ENCODE measurements at places on chromosomes 11 and 22.
A peak's percentile ranks its signal among the peaks of the same experiment; 100 is the strongest.

DNA sequence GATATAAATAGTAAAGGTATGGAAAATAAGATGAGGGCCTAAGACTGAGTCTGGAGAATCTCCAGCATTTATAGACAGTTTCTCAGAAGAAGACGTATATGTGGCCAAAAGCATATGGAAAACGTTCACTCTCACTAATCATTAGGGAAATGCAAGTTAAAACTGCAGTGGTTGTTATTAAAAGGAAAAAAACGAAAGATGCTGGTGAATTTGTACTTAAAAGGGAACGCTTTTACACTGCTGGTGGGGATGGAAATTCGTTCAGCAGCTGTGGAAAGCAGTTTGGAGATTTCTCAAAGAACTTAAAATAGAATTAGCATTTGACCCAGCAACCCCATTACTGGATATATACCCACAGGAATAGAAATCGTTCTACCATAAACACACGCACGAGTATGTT lies 180.5 kb upstream of the CADM1 start:
- H3K4me3 ChIP-seq = no peak overlapping the region
- H3K27me3 ChIP-seq = no peaks in the 10 kb centered on the region
- no peaks in the 10 kb centered on the region for H3K4me1 ChIP-seq

DNA sequence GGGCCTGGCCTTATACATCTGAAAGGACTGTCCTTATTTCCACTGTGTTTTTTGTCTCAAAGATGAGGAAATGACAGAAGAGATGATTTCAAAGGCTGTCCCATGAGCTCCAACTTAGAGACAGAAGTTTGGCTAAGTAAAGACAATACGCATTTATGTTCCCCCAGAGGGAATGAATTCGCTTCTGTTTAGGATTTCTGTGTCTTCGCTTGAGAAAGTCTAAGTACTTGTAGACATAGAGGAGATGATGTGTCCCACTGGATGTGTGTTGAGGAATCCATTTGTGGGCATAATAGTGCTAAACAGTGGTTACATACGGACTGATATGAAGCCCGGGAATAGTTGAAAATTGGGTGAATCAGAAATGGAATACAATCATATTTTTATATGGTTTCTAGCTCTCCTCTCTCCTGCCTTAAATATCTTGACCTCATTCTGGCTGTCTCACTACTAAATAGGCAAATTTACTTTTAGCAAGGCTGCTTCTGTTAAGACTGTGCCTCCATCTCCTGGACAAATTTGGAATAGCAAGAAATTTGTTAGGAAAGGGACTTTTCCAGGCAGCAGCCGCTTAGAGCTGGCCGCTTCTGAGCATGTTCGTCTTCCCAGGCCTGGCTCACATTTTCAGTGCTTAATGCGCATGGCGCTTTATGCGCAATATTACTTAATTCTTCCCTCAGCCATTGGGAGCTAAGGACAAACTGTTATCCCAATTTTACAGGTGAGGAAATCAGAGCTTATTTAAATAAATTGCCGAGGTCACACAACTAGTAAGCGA lies 1.9 kb upstream of the PEX26 start:
- H3K27ac ChIP-seq = no peak overlapping the region
- peaks cover 7% of the 10 kb centered on the region for H3K36me3 ChIP-seq
- H3K4me1 ChIP-seq = peaks cover 14% of the 10 kb centered on the region
- H3K27me3 ChIP-seq = no peaks in the 10 kb centered on the region
- peak; percentile 75 for DNase-seq

GRCh38 chr11:45182902-45183301 lies 36.5 kb downstream of the PRDM11 start:
- no peaks in the 10 kb centered on the region for H3K36me3 ChIP-seq
- no peaks in the 10 kb centered on the region for H3K27me3 ChIP-seq
- peak; percentile 19 for DNase-seq
- no peak overlapping the region for H3K4me3 ChIP-seq
- peaks cover 27% of the 10 kb centered on the region for H3K4me1 ChIP-seq
- H3K27ac ChIP-seq = no peak overlapping the region

DNA sequence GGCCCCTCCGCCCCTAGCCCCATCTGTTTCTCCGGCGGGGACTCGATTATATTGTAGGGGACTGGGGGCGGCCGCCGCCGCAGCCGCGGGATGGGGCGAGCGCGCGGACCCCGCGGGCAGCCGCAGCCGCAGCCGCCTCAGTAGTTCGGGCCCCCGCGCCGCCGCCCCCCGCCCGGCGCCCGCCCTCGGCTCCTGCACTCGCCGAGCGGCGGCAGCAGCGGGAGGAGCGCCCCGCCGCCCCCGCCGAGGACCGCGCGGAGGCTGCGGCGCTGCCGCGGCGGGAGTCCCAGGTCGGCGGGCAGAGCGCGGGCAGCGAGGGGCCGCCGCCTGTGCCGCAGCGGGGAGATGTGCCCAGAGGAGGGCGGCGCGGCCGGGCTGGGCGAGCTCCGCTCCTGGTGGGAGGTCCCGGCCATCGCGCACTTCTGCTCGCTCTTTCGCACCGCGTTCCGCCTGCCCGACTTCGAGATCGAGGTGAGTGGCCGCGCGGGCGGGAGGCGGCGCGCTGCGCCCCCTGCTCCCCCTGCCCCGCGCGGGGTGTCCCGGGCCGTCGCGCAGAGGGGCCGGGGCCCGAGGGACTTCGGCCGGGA lies at the start of gene CECR2:
Gene CECR2 (plus strand): TSS at position 22 of the 587 bp plus-strand sequence. CDS start 324 bp downstream, at position 346.
- peaks cover 26% of the 10 kb centered on the region for H3K4me1 ChIP-seq
- H3K4me3 ChIP-seq = peak within 1 kb of the TSS; percentile 70
- H3K27me3 ChIP-seq = no peaks in the 10 kb centered on the region
- H3K27ac ChIP-seq = peak within 1 kb of the TSS; percentile 66
